Stimulated activated CD8-positive, alpha-beta memory T cell treated with anti-CD3 and anti-CD28 coated beads, Interleukin-4, amount 100 ng/mL, for 4 hours (primary cell): ENCODE measurements at places on chromosomes 2 and 18.

- DNase-seq, result no peak
Measured at GRCh38 chr2:218871345-218872302, 9.0 kb upstream of the WNT10A start.

GRCh38 chr18:12606592-12607315, 51.2 kb downstream of the SPIRE1 start:
- DNase-seq, result no peak

GRCh38 chr18:41548521-41549260, 406.3 kb upstream of the PIK3C3 start:
- no peak for DNase-seq

DNA sequence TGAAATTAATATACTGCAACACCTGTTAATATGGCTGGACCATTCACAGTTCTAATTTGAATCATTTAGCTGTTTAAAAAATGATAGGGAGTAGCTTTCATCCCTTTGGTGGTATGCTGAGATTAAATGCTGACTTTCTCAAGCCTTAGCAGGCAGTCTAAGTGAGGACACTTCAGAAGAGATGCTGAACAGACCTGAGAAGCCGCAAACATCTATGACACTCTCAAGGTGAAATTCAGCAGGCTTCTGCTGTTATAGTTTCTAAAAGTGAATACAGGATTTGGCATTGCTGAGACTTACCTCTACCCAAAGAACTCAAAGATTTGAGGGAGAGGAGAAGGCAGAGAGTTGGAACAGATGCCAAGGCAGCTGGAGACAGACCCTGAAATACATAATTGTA, 431.2 kb upstream of the FAM98A start:
- DNase-seq, result no peak

GRCh38 chr18:30920351-30920750, 122.2 kb downstream of the DSC3 start:
- DNase-seq, result no peak

DNA sequence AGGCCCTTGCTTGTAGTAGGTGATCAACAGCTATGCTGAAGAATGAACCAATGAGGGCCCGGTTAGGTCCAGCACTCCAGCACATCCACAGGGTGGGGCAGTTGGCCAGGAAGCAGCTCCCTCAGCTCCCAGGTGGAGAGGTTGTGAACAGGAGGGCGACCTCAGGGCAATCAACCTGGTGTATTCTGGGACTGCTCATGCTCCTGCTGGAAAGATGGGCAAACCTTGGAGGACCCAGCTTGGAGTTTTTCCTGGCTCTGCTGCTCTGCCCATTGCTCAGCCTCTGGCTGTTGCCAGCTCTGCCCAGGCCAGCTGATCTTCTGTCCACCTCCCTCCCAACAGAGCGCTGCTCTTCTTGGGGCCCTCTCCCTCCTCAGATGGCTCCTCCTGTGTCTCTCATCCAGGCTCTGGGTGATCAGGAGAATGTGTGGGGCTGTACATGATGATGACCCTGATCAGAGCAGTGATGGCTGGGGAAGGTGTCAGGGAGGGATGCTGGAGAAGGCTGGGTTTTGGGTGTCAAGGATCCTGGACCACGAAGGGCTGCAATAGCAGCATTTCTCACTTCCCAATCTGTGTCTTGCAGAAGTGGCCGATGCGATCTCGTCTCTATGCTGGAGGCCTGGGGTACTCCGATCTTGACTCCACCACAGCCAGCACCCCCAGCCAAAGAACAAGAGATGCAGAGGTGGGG, 3.4 kb downstream of the TCF23 start:
- DNase-seq, result no peak

DNA sequence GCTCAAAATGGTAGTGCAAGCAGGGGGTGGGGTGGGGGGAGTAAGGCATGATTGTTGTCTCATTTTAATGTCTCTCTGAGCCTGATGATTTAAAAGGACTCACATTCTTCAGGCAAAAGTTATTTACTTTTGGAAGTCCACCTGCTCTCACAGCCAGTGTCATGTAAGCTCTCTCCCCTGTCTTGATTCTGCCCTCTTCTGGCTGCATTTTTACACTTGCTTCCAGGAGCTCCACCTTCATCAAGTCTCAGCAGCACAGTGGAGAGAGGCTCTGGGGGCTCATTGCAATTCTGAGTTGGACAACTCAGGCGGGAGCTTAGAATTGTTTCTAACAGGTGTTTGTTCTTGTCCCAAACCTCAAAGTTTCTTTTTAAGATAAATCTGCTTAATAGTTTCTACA, 39.2 kb downstream of the GNAL start:
- no peak for DNase-seq

GRCh38 chr2:169232551-169233154, 129.7 kb downstream of the LRP2 start:
- no peak for DNase-seq

GRCh38 chr2:190978389-190979053, 35.5 kb downstream of the STAT1 start:
- DNase-seq, result no peak

DNA sequence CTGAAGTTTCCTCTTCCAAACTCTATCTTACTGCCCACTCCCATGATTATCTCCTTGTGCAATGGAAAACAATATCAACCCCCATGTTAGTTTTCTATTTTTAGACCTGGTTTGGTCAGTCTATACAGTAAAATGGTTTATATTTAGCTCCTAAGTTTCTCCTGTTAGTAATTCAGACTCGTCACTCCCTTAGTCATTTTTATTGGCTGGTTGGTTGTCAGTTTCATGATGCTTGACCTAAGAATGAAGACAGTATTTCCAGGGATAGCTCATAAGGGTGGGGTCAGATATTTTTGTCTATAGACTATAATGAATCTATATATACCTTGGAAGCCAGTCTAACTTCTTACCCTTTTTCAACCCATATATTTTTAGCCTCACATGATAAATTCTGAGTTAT, 61.4 kb upstream of the NEUROD1 start:
- no peak for DNase-seq

DNA sequence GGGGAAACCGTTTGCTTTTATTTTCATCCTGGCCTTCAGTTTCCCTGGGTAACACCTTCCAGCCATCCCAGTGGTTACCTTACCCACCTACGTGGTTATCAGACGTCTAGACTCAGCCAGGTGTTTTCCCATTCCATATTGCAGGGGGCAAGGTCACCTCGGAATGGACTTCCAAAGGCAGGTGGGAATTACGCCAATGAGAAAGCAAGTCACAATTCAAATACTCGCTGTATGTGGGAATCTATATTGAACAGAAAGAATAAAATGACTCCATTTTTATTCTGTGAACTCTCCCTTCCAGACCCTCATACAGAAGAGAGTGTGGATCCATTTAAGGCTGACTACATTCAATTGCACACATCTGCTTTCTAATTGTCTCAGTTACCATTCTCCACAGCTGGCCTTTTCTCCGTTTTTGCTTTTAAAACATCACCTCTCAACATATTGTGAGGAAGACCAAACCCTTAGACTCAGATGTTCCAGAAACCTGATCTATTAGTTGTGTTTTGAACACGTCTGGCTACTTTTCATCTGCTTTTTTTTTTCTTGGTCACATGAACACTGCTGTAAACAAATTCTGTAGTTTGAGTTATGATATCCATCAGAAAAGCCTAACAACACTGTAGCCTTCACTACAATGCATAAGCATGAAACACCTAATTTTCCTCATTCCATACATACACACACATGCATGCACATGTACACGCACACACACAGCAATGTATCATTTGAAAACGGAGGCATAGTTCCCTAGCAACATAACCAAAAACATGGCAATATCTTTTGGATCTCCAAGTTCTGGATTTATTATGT, 59.8 kb downstream of the BCL2 start:
- no peak for DNase-seq

- DNase-seq, result no peak
Measured at GRCh38 chr18:830315-830901, 18.4 kb upstream of the YES1 start.

GRCh38 chr2:148582679-148583511, 61.7 kb upstream of the EPC2 start:
- no peak for DNase-seq

- DNase-seq, result no peak
Measured at GRCh38 chr2:168194784-168195522, 52.4 kb downstream of the STK39 start.

DNA sequence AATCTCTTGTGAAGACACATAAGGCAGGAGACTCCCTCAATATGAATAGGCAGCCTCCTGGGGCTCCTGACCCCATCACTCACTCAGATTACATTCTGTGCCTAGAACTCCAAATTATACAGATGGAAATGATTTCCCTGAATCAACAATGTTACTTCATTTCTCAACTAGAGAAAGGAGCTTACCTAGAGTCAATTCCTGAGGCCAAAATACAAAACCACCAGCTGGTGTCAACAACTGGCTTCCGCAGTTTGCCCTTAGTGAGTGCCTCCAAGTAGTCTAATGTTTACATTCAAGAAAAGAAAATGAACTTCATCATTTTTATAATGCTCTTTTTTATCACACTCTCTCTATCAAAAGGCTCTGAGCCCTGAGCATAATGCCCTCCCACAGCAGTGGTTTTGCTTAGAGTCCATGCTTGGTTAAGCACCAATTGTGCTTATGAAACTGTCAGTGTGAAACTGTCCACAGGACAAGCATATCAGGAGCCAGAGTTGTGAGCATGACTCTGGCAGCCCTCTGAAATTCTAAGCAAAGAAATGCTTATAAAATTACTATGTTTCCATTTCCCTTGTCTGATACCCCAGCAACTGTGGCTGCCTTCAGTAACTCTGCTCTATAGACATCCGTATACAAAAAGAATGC, 305.7 kb upstream of the PKDCC start:
- no peak for DNase-seq
